Cerebellar nuclear complex (tissue), 1 donor: ENCODE measurements at places on chromosomes 4 and X.

GRCh38 chr4:37717576-37717975, 31.4 kb upstream of the RELL1 start:
- DNase-seq, result no peak

GRCh38 chr4:39571054-39571453, 43.8 kb upstream of the UGDH start:
- no peak for DNase-seq

DNA sequence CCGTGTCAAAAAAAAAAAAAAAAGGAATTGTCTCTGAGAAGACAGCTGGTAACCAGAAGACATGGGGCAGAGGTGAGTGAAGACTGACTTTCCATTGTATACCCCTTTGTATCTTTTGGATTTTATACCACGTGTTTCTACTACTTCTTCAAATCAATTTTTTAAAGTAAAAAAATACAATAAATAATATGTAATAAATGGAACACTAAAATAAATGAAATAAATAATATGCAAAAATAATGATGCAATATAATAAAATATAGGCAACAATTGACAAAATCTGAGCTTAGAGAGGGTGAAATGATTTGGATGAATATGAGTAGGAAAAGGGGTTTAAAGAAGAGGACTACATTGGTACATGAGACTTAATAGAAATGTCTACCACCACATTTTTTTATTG, 155.8 kb downstream of the IL15 start:
- DNase-seq, result no peak

DNA sequence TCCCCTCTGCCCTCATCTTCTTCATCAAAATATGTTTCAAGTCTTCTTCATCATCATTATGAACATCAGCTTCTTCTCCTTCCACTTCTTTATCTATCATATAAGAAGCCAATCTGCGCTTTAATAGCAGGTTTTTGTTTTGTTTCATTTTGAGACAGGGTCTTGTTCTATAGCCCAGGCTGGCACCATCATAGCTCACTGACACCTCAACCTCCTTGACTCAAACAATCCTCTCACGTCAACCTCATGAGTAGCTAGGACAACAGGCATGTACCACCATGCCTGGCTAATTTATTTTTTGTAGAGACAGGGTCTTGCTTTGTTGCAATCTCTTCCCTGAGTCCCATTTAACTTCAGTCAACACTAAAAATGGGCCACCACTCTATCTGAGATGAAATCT, 27.0 kb downstream of the PRDM5 start:
- DNase-seq, result no peak

DNA sequence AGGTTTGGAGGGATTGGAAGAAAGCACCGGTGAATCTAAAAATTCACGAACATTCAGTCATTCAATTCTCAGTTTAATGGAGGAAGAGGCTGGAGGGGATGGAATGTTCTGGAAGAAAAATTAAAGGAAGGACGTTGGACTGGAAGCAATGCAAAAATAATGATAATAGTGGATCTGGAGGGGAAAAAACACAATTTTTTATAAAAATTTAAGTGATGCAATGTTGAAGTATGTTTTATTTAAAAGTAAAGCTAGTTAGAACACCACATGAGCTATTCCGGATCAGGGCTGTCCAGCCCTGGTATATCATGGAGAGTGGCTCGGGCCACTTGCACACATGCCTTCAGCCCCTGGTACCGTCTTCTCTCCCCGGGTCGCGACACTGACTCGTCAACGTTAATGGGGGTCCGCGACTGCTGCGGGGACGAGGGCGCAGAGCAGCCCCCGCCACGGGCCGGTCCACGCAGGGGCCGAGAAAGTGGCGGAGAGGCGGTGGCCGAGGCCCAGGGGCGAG, 204.6 kb downstream of the TENM3 start:
- DNase-seq, result no peak

GRCh38 chrX:69298466-69299140, 133.3 kb upstream of the PJA1 start:
- no peak for DNase-seq

DNA sequence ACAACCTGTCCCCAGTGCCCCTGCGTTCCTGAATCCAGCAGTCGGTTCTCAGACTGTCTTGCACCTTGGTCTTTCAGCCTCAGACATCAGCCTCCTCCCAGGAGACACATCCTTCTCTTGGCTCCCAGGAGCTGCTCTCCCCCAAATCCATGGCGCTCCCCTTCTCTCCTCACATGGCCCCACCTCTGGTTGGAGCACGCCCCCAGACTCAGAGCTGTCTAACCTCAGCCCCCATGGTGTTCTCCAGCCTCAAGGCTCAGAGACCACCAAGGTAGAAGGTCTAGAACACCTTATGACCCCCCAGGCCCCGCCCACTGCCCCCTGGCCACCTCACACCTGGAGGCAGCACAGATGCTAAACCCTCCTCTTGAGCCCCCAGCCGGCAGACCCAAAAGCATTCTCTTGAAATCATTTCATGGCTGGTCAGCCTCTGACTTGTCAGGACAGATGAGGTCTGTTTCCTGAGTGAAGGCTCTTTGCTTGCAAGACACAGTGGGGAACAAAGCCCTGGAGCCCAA, 47.9 kb downstream of the ADRA2C start:
- DNase-seq, result no peak

GRCh38 chr4:13102092-13102742, 381.9 kb downstream of the RAB28 start:
- DNase-seq, result no peak

DNA sequence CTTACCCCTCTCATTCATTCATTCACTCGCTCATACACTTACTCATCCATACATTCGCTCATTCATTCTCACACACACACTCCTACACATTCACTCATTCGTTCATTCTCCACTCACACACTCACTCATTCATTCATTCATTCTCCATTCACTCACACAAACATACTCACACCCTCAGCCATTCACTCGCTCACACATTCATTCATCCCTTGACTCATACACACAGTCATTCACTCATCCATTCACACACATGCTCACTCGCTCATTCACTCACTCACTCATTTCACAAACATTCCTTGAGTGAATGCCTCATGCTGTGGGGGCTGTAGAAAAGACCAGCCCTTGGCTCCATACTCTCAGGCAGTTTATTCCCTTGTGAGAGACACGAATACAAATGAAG, 151.1 kb upstream of the MAMLD1 start:
- no peak for DNase-seq

- no peak for DNase-seq
These were observed 50.2 kb upstream of the TADA2B start for GRCh38 chr4:6992728-6993677.

DNA sequence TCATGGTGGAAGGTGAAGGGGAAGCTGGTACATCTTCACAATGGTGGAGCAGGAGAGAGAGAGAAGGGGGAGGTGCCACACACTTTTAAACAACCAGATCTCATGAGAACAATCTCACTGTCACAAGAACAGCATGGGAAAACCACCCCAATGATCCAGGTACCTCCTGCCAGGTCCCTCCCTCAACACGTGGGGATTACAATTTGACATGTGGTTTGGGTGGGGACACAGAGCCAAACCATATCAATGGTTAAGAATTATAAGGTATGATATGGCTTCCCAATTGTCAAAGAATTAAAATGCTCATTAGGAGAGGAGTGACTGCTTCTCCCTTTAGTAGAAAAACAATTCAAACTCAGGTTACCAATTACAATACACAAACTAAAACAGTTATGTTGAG, 143.3 kb downstream of the PDLIM5 start:
- DNase-seq, result no peak

- DNase-seq, result no peak
These were observed 12.6 kb downstream of the P2RY10 start for GRCh38 chrX:78957768-78958130.

GRCh38 chr4:8058031-8058479, 100.6 kb downstream of the ABLIM2 start:
- no peak for DNase-seq

DNA sequence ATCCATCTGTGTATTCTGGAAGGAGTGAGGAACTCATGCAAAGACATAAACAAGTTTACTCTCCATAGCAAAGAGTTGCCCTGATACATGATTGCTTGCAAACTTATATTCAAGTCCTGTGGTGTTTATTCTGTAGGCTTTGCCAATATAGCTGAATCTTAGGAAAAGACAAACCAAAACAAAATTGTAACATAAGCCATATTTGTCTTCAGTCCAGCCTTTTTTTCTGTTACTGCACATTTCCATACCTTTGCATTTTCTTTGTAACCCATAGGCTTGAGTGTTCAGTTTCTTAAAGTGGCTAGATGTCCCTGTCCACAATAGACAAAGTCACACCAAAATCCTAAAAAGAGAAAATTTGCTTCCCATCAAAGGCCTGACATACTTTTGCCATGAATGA, 120.4 kb downstream of the PPARGC1A start:
- DNase-seq, result no peak

GRCh38 chrX:14932136-14932535, 58.9 kb downstream of the MOSPD2 start:
- no peak for DNase-seq

GRCh38 chr4:127782025-127782274, 172 bp upstream of the HSPA4L start:
- no peak for DNase-seq

DNA sequence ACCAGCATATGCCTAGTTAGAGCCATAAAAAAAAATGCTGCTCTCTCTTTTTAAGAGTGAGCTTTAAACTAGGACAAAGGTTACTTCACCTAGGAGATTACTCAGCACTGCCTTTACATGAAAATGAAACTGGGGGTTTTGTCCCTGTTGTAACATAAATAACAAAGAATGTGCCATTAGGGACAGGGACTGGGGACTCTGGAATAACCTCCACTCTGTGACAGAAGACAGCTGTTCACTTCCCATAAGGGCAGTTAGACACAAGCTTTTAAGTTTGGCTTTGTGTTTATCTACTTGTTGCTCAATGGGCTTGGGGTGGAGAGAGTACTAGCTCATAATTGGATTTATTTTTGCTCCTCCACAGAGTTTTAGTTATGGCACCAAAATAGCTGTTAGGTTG, 11.9 kb downstream of the ENPEP start:
- no peak for DNase-seq

GRCh38 chr4:184790826-184791225, 34.9 kb downstream of the ACSL1 start:
- DNase-seq, result no peak

DNA sequence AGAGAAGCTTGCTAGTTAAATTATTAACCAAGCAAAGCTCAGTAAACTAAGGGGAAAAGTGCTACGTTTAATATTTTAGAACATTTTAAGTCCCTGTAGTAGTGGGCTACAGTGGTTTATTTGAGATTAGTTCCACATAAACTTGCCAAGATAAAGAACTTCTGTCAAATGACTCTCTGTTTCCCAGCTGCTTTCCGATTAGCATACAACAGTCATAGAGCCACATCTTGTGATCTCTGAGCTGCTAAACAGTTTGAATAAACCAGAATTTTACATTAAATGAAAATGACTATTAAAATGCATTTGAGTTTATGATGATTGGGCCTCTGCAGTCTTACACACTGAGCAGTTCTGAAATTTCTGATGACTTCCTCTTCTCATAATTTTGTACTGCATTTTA, 568.5 kb downstream of the IQCM start:
- DNase-seq, result no peak

DNA sequence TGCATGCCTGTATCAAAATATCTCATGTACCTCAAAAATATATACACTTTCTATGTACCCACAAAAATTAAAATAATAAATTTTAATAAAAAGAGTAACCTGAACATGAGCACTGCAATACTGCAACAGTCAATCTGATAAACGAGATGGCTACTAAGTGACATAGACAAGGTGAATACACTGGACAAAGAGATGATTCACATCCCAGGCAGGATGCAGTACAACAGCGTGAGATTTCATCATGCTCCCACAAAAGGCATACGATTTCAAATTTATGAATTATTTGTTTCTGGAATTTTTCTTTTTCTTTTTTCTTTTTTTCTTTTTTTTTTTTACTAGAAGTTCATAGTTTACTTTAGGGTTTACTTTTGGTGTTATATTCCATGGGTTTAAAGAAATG, 12.2 kb upstream of the FGF16 start:
- DNase-seq, result no peak

DNA sequence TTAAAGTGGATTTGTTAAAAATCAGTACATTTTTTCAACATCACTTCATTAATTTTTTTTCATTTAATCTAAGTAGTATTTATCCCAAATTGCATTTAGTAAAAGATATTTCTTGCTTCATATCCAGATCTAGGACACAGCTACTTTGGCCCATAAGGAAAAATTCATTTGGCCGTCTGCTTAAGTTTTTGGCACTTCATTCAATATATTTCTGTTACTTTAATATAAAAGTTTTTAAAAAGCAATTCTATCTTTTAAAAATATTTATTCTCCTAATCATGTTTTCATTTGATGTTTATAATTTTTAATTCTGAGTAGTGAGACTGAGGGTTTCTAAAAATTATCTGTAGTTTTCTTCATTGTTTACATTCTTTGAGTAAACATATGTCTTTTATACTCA, 28.5 kb downstream of the ANXA10 start:
- DNase-seq, result no peak

GRCh38 chr4:26310264-26310663, 10.6 kb upstream of the RBPJ start:
- no peak for DNase-seq

- no peak for DNase-seq
These were observed at the start of gene SORCS2 for GRCh38 chr4:7192252-7193029. Gene SORCS2, plus strand, starts transcription at chr4:7192538.

DNA sequence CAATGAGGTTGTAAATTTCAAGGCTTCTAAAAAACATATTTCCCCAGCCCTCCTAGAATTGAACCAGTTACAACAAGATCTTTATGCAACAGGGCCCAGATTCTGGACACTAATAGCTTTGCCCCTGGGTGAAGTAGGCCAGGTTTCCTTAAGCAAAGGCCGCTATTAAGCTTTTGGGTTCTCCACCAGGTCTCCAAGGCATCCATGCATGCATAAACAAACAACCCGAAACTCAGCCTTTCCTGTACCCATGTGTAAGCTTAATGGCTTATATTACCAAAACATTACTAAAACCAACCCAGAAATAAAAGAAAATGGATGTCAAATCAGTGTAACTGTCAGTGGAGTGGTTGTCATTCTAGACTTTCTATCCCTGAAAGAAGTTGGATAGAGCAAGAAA, 137.1 kb downstream of the ARHGAP6 start:
- DNase-seq, result no peak

- no peak for DNase-seq
These were observed 36.9 kb downstream of the STOX2 start for GRCh38 chr4:183941964-183942363.

GRCh38 chr4:26533685-26534084, 43.4 kb upstream of the CCKAR start:
- DNase-seq, result no peak

- no peak for DNase-seq
These were observed 94.5 kb upstream of the DHRSX start for GRCh38 chrX:2595258-2595657.

DNA sequence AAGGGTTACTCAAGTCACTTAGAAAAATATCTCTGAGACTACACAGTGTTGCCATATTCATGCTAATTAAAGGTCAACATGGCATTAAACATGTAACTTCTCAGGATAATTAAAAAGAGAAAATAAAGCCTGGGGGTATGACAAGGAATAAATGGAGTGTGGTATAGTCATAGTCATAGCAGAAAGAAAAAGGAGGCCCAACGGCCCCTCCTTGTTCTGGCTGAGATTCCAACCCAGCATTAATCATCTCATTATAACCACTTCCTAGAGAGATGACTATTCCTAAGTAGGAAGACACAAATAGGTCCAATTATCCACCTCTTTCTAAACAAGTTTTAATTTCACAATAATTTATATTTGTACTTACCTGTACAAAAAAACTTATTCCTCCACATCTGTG, 778.4 kb upstream of the AADAT start:
- DNase-seq, result no peak
